ENCODE measurements at places on chromosomes 6 and 20. TPM values are rescaled to one million over a fixed set of nuclear protein-coding genes. Genes with fewer than 3 reads are reported as not detected.

Gene TMEM244
- not detected for total RNA-seq

Gene KIZ
- total RNA-seq: 9.8 TPM

Gene POLH
- 31.6 TPM for total RNA-seq

Gene SOX12
- total RNA-seq: 2.8 TPM

Gene CST4
- total RNA-seq: 0.77 TPM

Gene E2F1
- 16.1 TPM for total RNA-seq

Gene HLA-DRB1
- 3.7 TPM for total RNA-seq

Gene LCA5
- total RNA-seq: 7.9 TPM

Gene FAM162B
- 19.9 TPM for total RNA-seq

All from regular cardiac myocyte (primary cell).